ENCODE measurements at places on chromosomes 13 and 19.

- no peak for DNase-seq
Measured at GRCh38 chr13:52428295-52428694, 22.1 kb downstream of the VPS36 start.

DNA sequence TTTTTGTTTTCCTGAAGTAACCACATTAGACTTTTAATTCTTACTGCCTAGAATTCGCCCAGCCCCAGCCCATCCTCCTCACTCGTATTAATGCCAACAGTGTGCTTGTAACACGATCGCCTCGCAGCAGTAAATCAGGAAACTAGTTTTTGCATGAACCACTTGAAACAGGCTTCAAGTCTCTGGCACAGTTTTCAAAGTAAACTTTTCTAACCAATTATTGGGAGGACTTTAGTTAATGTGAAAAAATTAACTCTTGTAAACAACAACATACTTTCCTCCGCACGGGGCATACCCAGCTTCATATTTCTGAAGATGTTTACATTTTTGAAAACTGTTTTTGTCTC is 39.2 kb downstream of the TNFRSF19 start:
- DNase-seq = peak; percentile 47

- no peak for DNase-seq
Measured at GRCh38 chr13:23718996-23719395, 148.8 kb downstream of the TNFRSF19 start.

- DNase-seq = no peak
Measured at GRCh38 chr13:82898586-82898985, 983.7 kb downstream of the SLITRK1 start.

- no peak for DNase-seq
Measured at GRCh38 chr13:40399756-40400155, 266.7 kb downstream of the FOXO1 start.

DNA sequence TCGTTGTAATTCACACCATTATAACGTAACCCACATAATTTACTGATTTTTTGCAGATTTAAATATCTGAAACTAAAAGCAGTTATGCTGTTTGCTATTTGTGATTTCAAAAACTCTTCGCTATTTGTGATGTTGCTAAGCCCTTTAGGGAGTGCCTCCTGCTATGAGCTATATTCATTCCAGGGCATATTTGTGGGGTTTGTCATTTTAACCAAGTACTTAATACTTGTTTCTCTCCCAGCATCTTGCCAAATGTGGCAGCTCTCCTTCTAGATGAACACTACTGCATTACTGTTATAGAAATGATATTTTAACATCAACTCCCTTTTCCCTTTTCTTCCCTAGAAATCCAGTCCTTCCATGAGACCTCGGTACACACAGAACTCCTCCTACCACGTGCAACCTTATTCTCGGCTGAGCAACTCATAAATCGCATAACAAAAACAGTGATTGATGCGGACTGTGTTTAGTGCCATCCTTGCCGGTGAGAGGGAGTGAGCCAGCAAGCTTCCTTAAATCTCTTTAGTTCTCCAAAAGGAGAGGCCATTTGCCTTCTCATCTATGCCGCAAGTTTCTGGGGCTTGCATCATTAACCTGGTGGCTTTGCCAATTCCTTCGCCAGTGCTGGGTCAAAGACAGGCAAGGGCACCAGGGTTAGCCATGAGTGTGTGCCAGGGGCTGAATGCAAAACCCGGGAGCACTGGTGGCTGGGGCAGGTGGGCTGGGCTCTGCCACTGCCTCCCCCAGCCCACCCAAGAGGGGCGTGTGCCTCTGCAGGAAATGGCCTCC is 33.4 kb downstream of the RFX2 start:
- no peak for DNase-seq

GRCh38 chr13:46675016-46675415 is 121.9 kb downstream of the ESD start:
- no peak for DNase-seq

- DNase-seq = no peak
Measured at GRCh38 chr19:18617562-18617961, 4.9 kb downstream of the TMEM59L start.

GRCh38 chr19:55690109-55690768 is 15.2 kb downstream of the EPN1 start:
- no peak for DNase-seq

GRCh38 chr13:96946709-96947311 is 47.5 kb downstream of the OXGR1 start:
- no peak for DNase-seq

- DNase-seq = peak; percentile 65
Measured at GRCh38 chr19:18049385-18049784, 37.3 kb downstream of the IL12RB1 start.

- DNase-seq = no peak
Measured at GRCh38 chr19:43640424-43640757, 741 bp upstream of the CADM4 start.

DNA sequence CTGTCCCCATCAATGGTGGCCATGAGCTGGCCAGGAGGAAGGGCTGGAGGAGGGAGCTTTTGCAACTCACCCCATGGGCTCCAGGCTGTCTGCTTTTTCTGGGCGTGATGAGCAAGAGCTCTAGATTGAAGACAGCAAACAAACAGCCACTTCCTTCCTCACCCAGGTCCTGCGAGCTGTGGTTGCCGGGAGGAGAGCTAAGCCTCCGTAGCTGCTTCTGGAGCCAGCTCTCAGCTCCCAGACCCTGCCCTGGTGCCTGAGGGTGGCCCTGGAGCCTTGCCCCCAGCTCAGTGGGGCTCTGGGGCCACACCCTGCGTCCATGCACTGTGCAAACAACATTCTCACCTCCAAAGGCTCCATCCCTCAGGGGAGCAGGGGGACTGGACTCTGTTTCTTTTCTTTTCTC is 6.2 kb downstream of the MYO1F start:
- DNase-seq = no peak

GRCh38 chr13:73303851-73304250 is 245.0 kb downstream of the KLF5 start:
- no peak for DNase-seq

- no peak for DNase-seq
Measured at GRCh38 chr13:30763786-30764413, 28.6 kb downstream of the ALOX5AP start.

DNA sequence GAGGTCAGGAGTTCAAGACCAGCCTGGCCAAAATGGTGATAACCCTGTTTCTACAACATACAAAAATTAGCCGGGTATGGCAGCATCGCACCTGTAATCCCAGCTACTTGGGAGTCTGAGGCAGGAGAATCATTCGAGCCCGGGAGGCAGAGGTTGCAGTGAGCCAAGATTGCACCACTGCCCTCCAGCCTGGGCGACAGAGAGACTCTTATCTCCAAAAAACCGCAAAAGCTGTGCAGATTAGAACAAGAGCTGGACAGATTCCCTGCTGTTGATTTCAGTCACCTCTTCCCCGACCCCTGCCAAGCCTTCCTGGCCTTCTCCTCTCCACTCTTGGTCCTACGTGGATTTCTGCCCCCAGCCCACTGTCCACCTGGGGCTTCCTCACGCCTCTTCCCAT is 8.3 kb downstream of the CAMSAP3 start:
- no peak for DNase-seq

GRCh38 chr19:16326401-16327168 is 2.0 kb downstream of the KLF2 start:
- DNase-seq = peak; percentile 62

- DNase-seq = no peak
Measured at GRCh38 chr19:46213156-46213555, 16.4 kb upstream of the IGFL1 start.

DNA sequence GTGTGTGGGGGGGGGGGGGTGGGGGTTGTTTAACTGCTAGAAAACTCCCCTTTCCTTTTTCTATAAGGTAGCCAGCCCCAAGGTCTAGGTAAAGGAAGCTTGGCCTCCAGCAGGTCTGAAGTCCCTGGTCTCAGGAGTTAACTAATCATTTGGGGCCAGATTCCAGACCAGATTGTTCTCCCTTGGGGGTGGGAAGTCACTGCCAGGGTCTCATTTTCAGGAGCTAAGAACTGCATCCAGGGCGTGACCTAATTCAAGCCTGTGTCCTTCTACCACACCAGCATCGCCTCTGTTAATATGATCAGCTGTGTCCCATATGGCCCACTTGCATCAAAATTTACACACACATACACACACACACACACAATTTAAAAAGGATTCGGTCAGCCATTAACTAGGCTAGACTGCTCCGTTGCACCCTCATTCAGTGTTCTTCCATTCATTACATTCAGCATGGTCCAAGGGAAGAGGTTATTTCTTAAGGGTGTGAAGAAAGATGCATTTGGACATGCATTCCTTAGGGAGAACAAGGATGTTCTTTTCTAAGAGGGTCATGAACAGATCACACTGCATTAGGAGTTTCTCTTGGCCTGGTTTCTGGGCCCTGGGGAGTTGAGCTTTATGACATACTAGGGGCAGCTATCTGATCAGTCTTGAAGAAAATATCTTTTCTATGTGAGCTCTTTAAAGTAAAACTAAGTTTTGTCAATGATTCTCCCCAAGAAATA is 91.0 kb downstream of the FGF14 start:
- no peak for DNase-seq

GRCh38 chr13:20128459-20128931 is 32.4 kb downstream of the GJA3 start:
- DNase-seq = no peak

DNA sequence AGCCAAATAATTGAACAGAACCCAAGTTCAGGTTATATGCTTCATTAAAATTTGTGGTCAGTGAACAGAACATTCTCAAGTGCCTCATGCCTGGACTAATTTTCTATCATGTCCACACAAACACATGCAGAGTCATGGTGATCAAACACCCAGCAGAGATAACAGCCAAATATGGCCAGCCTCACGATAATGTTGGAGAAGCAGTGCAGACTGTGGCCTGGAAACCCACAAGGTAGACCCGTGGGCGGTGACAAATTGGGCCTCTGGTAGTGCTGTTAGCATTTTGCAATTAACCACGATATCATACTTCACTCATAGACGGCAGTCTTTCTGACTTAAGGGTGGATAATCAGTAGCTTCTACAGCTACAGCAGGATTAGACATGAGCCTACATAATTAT is 35.0 kb upstream of the VWA8 start:
- DNase-seq = no peak

Data from ovary (tissue), 10 donors.